ENCODE measurements at places on chromosomes 5 and 9.

- no peak for DNase-seq
Measured at GRCh38 chr9:12318732-12319685, 374.2 kb upstream of the TYRP1 start.

GRCh38 chr5:118520771-118521415 is 467.5 kb downstream of the DTWD2 start:
- DNase-seq: no peak

DNA sequence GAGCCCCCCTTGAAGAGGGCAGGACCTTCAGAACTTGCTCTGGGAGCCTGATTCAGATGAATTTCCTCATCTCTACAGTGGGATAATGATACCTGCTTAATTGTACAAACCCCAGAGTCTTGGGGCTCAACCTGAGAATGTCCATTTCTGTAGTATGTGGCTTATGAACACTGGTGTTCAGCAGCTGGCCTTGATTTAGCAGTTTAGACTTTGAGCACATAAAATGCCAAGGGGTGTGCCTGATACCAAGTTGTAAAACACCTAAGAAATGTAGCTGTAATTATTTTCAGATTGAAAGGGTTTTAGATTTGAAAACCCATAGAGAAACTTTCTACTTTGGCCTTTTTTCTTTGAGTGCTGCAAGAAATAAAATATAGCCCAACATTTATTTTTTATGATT is 44.9 kb downstream of the SFXN1 start:
- no peak for DNase-seq

DNA sequence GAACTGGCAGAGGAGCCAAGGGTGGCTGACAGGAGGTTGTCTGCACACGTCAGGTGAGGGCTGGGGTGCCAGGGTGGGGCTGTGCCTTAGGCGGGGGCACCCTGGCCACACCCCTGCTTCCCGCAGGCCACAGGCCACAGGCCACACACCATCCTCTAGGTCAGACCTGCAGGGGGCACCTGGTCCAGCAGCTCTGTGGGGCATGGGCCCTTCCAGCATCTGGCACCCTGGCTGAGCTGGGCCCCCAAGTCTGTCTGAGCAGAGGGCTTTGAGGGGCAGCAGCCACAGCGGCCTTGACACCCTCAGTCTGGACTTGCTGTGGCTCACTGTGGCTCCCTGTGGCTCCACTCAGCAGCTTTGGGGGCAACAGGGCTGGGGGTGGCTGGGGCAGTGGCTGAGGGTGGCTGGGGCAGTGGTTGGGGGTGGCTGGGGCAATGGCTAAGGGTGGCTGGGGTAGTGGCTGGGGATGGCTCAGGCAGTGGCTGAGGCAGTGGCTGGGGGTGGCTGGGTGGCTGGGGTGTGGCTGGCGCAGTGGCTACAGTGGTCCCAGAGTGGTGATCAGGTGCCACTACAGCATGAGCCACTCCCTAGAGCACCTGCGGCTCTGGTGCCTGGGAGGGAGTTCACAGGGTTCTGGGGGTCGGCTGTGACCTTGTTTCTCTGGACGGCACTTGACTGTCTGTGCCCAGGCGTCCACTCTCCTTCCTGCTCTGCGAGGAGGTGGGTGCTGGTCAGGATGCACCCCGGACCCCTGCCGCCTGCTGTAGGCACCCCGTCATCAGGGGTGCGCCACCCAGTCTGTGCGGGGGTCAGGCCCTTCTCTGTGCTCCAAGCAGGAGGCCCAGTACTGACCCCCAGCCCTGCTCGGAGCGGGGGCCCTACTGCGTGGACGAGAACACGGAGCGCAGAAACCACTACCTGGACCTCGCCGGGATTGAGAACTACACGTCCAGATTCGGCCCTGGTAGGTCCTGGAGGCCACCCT is 27.1 kb downstream of the NKD2 start:
- DNase-seq: no peak

DNA sequence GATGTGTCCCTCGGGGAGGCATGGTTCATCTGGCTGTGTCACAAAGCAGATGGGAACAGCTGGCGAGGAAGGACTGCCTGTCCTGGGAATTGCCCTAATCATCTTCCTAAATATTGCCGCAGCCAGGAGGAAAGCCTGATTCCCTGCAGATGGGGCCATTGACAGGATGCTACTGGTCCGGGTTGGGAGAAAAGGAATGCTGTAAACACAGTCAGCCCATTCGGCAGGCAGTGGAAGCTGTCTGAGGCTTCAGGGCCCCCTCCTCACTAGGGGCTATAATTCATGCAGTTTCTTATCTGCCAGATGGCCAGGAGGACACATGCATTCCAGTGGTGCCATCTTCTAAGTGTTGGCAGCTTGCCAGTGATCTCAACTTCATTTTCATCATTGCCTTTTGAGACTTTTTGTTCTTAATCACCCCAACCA is 110.3 kb downstream of the KCNIP1 start:
- DNase-seq: no peak

DNA sequence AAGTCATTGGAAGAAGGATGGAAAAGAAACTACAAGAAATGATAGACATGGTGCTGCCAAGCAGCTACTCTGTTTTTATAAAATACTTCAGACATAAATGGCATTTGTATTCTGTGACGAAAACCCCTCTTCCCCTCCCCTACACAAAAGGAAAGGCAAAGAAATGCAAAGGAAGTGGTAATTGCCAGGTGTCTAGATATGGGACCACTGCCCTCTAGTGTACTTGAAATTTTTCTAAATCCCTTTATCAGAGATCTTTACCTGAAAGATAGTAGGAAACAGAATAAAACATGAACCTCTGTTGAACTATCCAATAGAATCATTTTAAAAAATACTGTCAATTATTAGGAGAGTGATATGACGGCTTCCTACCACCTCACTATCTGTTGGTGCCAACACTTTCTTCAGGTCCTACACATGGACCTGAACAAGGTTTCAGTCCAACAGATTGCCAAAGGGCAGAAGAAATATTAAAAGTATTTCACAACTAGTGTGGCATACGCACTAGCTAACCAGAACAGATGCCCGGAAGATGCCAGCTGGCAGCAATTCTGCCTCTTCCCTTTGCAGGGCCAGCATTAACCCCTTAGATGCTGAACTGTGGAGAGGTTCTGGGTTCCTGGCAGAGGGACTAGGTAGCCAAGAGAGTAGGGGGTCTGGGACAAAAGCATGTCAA is 104.1 kb downstream of the TSSK1B start:
- DNase-seq: no peak

- DNase-seq: no peak
Measured at GRCh38 chr5:178115136-178115813, 1.9 kb downstream of the N4BP3 start.

DNA sequence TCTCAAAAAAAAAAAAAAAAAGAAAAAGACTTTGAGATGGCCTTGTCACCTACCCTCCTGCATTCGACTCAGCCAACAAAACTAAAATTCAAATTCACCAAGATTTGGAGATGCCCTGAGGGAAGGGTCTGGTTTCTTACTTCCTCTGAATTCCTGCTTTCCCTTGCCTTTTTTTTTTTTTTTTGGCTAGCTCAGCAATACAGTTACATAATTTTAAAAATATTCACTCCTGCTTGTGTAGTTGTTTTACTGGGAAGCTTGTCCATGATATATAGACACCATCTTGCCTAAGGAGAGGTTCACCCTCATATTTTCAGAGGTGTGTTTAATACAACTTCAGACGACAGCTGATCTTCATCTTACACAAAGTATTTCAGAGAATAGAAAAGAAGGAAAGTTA is 21.3 kb upstream of the SERINC5 start:
- DNase-seq: no peak

All from stimulated activated CD4-positive, alpha-beta T cell treated with anti-CD3 and anti-CD28 coated beads, Interleukin-2, amount 100 ng/mL, for 24 hours (primary cell).